Right lobe of liver (tissue), 6 donors: ENCODE measurements at places on chromosomes 16 and 17. TPM values are rescaled to one million over a fixed set of nuclear protein-coding genes. Genes with fewer than 3 reads are reported as not detected.

DNA sequence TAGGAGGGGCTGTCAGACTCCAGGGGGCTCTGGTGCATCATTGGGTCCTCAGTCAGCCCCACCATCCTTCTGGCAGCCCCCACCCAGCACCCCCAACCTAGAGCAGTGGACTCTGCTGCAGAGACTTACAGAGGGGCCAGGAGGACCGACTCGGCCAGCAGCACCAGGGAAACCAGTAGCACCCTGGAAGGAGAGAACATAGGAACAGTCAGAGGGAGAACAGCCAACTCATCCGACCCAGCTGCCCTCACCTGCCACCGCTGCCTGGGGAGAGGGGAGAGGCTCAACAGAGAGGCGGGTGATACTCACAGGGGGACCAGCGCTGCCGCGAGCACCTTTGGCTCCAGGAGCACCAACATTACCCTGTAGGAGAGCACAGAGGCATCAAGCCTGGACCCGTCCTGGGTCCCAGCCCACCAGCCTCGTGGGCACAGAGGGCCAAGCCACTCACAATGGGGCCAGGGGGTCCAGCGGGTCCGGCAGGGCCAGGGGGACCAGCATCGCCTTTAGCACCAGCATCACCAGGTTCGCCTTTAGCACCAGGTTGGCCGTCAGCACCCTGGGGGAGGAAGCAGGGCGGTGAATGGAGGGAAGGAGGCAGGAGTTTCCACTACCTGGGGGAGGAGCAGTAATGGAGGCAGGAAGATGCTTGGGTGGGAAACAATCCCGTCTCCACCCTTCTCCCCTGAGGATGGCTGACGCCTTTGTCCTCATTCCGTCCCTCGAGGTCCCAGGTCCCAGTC, 11.7 kb downstream of the COL1A1 start:
- DNase-seq: no peak

The HSF4 gene
- 23.3 TPM for total RNA-seq

The CACNG5 gene
- total RNA-seq: not detected

The TVP23A gene
- total RNA-seq: 0.06 TPM

The CCDC102A gene
- total RNA-seq: 1.8 TPM
